CD4-positive, alpha-beta T cell treated with Interleukin-2 at 100 ng/mL for 4 hours (primary cell): ENCODE measurements at places on chromosomes 1 and 21.

- no peak for DNase-seq
Measured at GRCh38 chr1:105793536-105794146, 1262.8 kb upstream of the PRMT6 start.

- DNase-seq: no peak
Measured at GRCh38 chr1:3096345-3096744, 27.3 kb downstream of the PRDM16 start.

DNA sequence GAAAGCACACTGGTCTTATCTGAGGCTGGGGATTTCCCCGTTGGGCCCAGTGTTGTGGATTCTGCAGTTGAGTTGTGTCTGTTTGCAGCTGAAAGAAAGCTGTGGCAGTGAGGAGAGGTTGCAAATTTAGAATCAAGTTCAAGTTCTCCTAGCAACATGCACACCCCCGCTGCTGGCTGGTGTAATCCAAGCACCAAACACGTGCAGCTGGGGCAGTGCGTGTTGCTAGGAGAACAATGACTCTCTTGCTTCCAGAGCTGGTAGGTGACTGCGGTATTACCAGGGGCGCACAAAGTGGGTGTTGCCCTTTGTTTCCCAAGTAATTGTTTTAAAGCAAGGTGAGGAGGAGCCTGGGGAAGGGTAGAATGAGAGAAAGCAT is 91.5 kb downstream of the IER5 start:
- DNase-seq: peak; percentile 43

DNA sequence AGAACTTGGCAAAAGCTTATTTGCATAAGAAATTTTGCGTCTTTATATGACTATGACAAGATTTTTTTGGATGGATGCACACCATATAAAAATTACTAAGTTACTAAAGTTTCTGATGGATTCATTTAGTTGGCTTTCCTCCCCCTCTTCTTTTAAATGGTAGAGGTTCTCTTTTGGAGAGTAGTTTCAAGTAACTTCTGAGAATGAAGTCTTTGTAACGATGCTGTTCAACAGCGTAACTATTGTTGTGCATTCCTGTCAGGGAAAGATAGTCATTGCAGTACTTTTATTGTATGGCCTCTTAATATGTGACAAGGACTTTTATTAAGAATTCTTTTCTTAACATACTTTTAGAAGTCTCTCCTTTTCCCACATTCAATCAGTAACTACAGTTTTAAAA is 16.0 kb downstream of the NFIA start:
- no peak for DNase-seq

GRCh38 chr1:93608187-93609109 is 73.2 kb downstream of the BCAR3 start:
- no peak for DNase-seq

GRCh38 chr1:162412002-162412401 is at the start of gene SH2D1B:
Gene SH2D1B, minus strand, starts transcription at chr1:162412136. Its CDS starts 120 bp downstream, at chr1:162412016.
- DNase-seq: no peak

- DNase-seq: no peak
Measured at GRCh38 chr1:6258675-6259074, 2.2 kb downstream of the GPR153 start.
